Activated CD4-positive, alpha-beta memory T cell treated with anti-CD3 and anti-CD28 coated beads for 36 hours (primary cell): ENCODE measurements at places on chromosomes 7 and 10.

DNA sequence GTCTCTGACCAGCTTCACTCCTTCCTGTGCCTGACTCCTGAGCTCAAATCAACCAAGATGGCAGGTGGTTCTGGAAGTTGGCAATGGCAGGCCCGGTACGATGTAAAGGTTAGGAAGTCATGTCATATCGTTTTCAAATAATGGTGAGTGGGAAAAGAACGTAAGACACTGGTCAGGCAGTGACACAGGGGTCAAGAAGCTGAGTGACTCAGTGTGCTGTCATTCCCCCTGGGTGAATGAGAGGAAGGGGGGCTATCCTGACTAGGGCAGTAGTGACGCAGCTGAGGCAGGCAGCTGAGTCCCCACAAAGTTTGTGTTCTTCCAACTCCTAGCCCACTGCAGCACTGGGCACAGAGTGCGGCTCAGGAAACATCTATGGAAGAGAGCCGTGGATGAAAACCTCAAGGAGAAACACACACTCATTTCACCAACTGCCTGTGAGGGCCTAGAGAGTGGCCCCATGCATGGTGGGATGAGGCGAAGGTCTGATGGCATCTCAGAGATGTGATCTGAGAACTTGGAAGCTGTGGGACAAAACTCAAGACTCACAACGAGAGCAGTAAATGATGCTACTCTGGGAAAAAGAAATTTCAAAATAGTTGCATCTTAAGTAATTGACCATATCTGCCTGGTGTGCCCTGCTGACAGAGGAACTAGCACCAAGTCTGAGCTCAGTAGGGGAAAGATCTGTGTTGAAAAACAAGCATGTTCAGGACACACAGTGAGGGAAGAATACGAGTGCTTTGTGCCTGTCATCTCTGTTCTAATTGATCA, 23.2 kb downstream of the CREB3L2 start:
- peaks cover 18% of the 10 kb centered on the region for H3K36me3 ChIP-seq
- no peaks in the 10 kb centered on the region for H3K27me3 ChIP-seq
- H3K4me3 ChIP-seq: no peak overlapping the region
- H3K4me1 ChIP-seq: peaks cover 5% of the 10 kb centered on the region

DNA sequence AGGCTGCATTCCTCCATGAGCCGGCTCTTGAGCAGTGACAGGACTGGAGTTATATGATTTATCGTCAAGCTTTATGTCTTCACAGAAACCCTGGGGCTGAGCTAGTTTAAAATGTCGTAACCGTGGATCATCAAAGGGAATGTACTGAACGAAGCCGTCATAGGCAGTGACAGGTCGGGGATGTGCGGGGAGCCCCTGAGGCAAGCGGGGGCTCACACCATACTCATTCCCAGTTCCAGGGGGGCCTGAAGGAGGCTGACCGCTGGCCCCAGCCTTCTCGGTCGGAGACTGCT, 30.7 kb downstream of the JCAD start:
- peaks cover 40% of the 10 kb centered on the region for H3K4me1 ChIP-seq
- no peak overlapping the region for H3K27ac ChIP-seq
- DNase-seq: no peak
- no peak overlapping the region for H3K4me3 ChIP-seq
- peaks cover 53% of the 10 kb centered on the region for H3K27me3 ChIP-seq

DNA sequence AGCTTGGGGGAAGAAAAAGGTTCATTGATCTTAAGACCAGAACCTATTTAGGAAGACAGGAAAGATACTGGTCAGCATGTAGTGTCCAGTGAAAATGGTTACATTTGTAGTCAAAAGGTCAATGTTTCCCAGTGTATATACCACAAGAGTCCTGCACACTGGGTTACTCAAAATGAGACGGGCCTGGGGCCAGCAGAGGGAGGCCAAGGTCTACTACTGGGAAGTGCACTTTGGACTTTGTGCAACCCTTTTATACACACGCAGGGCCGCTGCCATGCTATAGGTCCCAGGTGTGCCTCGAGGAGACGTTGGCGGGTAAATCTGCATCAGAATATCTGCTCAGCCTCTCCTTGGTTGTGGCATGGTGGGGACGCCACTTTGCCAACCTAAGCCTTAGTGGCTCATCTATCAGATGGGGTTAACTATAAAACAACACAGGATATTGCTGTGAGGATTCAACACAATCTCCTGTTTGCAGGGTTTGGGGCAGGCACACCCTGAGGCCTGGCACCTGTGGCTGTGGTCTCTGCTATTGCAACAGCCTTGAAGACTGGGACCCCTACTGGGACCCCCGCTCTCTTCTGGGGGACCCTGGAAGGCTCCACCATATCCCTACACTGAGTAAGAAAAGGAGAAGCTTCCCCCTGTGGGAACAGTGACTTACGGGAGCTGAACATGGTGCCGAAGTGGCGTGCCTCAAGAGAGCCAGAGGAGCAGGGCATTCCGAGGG, 19.7 kb downstream of the CLRN3 start:
- peak; percentile 5 for DNase-seq
- peaks cover 2% of the 10 kb centered on the region for H3K4me1 ChIP-seq
- H3K27me3 ChIP-seq: peaks cover 17% of the 10 kb centered on the region

DNA sequence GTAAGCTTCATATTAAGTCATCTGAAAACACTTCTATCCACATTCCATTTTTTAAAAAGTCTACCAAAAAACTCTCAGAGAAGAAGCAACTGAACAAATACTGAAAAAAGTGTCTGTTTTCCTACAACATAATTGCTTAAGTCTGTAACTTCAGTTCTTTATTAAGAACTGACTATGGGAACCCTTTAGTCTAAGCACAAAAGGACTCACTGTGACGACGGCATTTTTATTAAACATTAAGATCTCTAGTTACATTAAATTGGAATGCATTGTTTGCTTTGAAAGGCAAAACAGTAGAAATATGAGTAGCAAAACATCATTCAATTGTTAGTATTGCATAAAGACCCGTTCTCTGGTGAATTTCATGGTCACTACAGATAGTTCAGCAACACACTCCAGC, 5.8 kb upstream of the FAM3C start:
- no peaks in the 10 kb centered on the region for H3K36me3 ChIP-seq
- H3K4me3 ChIP-seq: no peak overlapping the region
- H3K27me3 ChIP-seq: no peaks in the 10 kb centered on the region
- no peak for DNase-seq
- peaks cover 6% of the 10 kb centered on the region for H3K4me1 ChIP-seq
- no peak overlapping the region for H3K27ac ChIP-seq

DNA sequence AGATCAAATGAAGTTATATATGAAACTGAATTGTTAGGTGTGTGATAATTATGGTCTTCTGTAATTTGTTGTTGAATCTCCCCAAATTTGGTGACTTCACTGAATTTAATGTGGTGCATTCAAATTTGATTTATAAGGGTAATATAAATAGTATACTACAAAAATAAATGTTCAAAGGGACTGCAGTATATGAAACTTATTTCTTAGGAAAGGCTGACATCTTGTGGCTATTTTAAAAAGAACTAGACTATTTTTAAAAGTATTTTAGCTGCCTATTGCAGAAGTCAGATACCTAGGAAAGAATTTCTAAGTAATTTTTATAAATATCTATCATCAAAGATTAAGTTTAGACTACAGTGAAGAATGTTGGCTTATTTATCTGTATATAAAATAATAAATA, 36.6 kb downstream of the ATRNL1 start:
- no peak overlapping the region for H3K27ac ChIP-seq
- no peak overlapping the region for H3K4me3 ChIP-seq
- no peaks in the 10 kb centered on the region for H3K36me3 ChIP-seq
- no peak for DNase-seq
- H3K27me3 ChIP-seq: peaks cover 9% of the 10 kb centered on the region

DNA sequence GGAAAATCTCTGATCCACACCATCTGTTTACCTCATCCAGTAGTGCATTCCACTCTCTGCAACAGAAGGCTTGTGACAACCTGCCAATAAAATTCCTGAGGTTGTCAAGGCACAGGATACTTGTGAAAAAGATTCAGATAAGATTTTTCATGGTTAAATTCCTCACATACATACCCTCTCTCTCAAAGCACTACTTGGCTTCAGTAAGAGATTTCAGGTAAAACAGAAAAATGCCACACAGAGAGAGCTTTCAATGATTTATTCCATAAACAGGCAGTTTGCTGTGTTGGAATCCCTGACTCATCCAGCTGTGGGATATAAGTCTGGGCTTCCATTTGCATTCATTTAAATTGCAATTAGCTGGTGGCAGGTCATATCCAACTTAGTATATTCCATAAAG, 99.7 kb upstream of the CAV2 start:
- H3K4me1 ChIP-seq: no peaks in the 10 kb centered on the region
- no peaks in the 10 kb centered on the region for H3K36me3 ChIP-seq
- no peak for DNase-seq
- no peak overlapping the region for H3K4me3 ChIP-seq

DNA sequence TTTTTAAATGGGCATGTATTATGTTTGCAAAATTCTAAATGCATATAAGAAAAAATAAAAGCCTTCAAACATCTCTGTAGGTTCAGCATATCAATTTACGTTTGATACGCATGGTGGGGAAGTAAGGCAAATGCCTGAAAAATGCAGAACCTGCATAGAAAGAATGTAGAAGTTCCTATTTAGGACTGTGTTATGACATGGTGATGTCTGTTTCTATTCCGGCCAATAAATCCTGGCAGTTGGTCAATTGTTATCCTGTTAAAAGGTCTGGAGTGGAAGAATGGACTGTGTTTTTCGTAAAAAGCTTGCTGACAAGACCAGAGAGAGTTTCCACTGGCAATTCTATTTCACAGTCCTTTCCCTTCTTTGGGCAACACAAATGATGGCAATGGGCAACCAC, 49.6 kb upstream of the CAV2 start:
- H3K27me3 ChIP-seq: peaks cover 13% of the 10 kb centered on the region
- H3K4me1 ChIP-seq: no peaks in the 10 kb centered on the region
- DNase-seq: no peak
- no peaks in the 10 kb centered on the region for H3K36me3 ChIP-seq
- no peak overlapping the region for H3K27ac ChIP-seq

- H3K27ac ChIP-seq: no peak overlapping the region
- H3K27me3 ChIP-seq: no peaks in the 10 kb centered on the region
- no peak for DNase-seq
- H3K36me3 ChIP-seq: no peaks in the 10 kb centered on the region
These were observed 12.1 kb downstream of the TMEM236 start for GRCh38 chr10:17764142-17764541.

DNA sequence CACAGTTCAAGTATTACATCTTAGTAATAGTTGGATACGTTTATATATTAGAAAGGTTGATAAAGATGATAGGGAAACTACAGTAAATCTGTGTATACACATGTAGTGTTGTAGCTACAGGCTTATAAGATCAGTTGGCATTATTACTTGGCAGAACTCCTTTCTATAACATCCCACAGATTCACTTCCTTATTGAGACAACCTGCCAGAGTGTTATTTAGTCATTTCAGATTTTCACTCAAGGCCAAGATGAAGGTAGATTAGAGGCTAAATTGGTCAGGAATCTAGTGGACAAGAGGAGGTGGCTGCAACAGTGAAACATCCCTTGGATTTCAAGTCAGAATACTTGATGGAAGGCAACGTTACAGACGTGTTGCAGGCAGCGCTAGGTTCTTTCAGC, 63.0 kb downstream of the PAPSS2 start:
- H3K4me3 ChIP-seq: no peak overlapping the region
- no peak overlapping the region for H3K27ac ChIP-seq
- peaks cover 2% of the 10 kb centered on the region for H3K4me1 ChIP-seq
- peaks cover 19% of the 10 kb centered on the region for H3K27me3 ChIP-seq
- DNase-seq: no peak
